NCI-H1436 (cell line): ENCODE measurements at places on chromosomes 7 and 10.
A peak's percentile ranks its signal among the peaks of the same experiment; 100 is the strongest.

- DNase-seq, result no peak
Measured at GRCh38 chr10:122407375-122408125, 33.0 kb downstream of the PLEKHA1 start.

GRCh38 chr10:71431239-71432100 lies 34.8 kb downstream of the CDH23 start:
- no peak for DNase-seq

DNA sequence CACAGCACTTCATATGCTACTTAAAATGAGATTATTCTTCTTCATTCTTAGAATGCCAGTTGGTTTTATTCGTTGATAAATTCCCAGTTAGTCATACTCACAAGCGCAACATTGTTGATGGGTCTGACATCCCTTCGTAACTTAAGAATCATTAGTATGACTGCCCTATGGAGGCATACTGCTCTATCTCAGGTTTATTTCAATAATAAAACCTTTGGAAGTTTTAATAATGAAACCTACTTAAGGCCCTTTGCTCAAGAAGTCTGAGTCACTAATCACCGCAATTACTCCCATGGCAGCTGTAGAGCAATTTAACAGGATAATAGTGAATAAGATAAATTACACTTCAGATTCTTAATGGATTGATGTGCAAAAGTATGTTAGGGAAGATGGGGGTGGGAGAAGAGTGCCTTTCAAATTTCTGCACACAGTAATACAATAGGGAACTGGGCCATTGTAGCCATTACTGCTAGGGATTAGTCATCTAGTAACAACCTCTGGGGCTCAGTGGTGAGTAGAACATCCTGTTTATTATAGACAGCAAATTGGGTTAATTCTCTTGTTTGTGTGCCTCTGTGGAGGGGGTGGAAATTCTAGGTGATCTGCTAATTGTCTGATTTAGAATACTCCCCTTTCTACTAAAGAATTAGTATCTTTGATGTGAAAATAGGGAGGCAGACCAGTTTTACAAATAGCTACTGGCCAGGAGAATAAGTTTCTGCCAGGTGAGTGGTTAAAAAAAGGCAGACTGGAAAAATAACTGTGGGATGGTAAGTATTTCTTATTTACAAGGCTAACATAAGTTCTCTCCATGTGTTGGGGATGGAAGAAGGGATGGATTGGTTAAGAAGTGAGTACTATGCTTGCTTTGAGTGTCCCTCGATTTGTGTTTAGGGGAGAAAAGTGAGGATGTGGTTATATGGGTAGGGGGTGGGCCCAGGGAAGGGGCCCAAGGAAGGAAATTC lies 74.5 kb upstream of the VKORC1L1 start:
- DNase-seq, result no peak

DNA sequence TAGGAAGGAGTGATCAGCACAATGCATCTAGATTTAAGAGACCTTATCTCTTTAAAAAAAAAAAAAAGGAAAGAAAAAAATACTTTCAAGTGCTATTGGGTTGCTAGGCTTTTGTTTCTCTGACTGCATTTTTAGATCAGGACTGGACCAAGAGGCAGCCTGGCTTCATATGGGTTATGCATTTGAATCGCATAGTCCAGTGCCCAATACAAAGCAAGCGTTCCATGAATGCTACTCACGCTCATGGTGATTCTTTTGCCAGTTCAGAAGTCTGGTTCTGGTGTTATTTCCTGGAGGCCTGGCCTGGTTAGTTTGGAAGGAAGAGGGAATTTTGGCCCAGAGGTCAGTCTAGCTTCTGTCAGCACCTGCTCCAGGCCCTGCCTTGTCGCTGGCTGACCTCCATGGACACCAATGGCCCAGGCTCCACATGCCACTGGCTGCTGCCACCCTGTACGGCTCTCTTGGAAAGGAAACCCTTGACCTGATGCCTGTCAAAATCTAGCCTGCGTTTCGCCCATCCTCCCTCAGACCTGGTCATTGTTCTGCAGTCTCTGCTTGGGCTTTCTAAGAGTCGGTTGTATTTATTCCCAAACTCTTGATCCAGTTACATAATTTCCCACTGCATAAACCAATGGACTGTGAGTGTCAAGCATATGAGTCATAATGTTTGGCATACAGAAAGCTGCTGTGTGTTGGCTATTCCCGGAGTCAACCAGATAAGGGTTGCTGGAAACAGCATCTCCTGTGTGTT lies 74.3 kb upstream of the MKX start:
- no peak for DNase-seq

DNA sequence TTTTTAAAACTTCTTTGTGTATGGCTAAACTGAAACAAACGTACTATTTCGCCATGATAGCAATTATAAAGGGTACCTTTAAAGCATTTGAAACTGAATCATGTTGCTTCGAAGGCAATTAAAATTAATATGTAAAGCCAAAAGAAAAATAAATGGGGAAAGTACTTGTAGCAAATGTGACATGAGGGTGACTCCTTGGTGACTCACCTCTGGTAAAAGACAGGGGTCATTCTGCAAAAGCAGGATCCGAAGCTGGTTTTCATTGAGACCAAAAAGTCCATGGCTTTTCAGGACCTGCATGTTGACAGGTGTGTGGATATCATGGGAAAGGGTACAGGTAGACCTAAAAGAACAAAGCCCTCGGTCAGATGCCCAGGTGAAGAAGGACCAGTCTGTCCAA lies 1.5 kb downstream of the ZC3HAV1L start:
- no peak for DNase-seq

DNA sequence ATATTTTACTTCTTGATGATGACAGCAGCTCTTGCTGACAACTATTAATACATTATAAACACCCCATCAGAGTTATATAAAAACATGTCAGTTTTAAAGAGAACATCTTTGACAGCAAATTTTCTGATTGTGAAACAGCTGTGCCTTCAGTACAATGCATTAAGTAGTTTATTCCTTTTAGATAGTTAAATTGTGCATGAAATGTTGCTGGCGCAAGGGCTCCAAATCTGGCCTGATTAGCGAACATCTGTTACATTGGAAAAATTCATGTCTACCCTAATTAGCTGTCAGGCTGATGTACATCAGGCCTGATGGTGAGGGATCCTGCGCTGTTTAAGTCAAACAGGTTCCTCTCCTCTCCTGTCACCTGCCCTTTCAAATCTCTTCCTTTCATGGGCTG lies 171.9 kb upstream of the SP8 start:
- peak; percentile 30 for DNase-seq

GRCh38 chr10:49347827-49348226 lies 48.1 kb downstream of the DRGX start:
- DNase-seq, result no peak

GRCh38 chr7:66413379-66414114 lies 208.4 kb downstream of the TPST1 start:
- peak; percentile 89 for DNase-seq
